ENCODE measurements at places on chromosomes 6 and 20.
A peak's percentile ranks its signal among the peaks of the same experiment; 100 is the strongest.

DNA sequence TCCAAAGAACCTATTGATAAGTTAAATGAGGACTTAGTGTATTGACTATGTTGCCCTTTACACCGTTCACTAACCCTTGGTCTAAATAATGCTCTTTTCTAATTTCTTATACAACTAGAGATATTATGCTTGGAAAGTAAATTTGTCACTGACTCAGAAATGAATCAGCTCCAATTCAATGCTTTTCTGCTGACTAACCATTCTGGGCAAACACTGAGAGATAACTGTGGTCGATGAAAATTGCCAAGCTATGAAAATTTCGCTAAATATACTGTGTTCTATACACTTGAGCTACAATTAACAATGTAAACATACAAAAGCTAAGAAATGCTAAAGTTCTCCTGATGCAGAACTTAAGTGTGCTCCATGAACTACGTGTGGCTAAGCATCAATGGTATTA, 23.1 kb upstream of the FBXO9 start:
- no peak for DNase-seq

DNA sequence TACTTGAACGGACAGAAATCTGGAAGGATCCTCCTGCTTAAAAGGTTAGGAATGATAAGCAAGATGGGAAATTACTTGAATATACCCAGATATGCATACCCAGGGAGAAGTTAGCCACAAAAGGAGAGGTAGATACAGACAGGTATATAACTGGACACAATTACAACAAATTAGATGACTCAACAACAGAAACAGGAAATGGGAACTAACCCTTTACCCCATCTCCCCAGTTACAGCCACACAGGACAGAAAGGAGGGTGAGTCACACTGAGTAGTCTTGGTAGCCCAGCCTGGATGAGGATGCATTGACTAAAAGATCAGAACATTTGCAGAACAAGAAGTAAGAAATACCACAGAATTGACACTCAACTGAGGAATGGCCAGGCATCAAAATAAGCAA, 61.2 kb downstream of the C6orf52 start:
- no peak for DNase-seq

DNA sequence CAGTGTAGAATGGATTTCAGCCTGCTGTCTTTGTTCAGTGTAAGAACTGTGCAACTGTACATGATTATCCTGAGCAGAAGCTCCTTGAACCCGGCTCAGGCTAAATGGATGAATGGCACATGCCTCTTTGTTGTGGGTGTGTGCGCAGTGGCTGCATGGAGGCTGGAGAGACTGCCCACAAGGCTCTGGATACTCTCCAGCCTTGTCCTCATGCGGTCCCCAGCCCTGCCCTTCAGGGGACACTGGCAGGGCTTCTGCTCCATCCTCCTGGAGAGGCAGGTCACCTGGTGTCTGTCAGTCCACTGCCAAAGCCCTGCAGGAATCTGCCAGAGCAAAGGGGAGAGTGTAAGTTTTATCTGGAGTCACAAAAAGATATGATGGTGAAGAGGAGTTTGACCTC, 241.7 kb upstream of the EXOC2 start:
- DNase-seq = no peak

DNA sequence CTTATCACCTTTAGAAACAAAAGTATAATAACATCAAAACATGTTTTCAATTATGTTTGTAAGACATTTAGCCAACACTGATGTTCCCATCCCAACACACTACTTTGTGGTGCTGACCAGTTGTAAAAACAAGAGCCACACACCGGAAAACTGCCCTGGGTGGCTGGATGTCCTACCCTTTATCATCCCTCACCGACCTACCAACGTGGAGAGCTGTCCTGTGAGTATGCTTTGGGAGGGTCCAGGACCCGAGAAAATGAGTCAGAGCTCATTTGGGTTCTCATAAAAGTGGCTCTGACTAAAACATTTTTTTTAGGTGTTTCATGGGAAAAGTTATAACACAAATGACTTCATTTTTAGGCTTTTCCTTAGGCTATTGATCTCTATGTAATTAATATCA, 29.3 kb upstream of the CTAGE9 start:
- DNase-seq = no peak

DNA sequence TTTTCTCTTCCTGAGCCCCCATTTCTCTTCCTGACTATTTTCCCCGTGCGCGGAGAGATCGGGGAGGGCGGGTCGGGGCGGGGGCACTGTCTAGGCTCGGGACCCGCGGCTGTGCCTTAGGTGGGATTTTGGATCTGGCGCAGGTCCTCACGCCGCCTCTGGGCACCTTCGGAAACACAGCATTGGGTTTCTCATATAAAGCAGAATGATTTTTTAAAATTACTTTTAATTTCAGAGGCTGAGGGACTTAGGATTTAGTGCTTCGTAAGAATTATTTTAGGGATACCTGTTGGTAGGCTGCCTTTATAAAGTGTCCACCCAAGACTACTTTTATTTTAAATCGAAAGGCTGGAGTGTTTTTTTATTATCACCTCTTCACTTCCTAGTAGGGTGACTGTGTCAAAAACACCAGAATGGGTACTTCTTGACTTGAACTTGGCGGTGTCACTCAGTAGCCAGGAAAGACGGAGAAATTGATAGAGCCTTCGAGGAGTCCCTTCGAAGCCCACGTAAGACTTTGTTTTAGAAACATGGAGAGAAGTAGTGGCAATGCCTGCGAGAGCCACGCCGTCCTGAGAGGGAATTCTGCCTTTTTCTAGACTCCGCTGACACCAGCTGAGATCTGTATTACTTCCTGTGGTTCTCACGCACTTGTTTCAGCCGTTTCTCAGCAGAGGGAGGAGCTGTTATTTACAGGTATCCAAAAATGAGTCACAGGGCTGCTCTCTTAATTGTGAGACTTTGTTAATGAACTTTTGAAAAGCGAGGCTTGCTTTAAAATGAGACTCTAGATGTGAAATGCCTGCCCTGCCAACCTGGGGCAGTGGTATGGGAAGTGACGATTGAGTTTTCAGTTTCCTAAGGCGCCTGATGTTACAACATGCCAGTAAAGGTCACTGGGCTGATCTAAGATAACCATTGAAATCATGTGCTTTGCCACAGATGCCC, 667 bp downstream of the STX11 start:
- no peak for DNase-seq

GRCh38 chr6:34493344-34493743, 27.5 kb downstream of the PACSIN1 start:
- no peak for DNase-seq

- DNase-seq = no peak
These were observed 401.2 kb upstream of the SULF2 start for GRCh38 chr20:48186447-48186846.

- no peak for DNase-seq
These were observed at the start of gene SYCP2 for GRCh38 chr20:59933296-59933848. Gene SYCP2, minus strand, starts transcription at chr20:59933637. Its CDS starts 11,224 bp downstream, at chr20:59922413.

DNA sequence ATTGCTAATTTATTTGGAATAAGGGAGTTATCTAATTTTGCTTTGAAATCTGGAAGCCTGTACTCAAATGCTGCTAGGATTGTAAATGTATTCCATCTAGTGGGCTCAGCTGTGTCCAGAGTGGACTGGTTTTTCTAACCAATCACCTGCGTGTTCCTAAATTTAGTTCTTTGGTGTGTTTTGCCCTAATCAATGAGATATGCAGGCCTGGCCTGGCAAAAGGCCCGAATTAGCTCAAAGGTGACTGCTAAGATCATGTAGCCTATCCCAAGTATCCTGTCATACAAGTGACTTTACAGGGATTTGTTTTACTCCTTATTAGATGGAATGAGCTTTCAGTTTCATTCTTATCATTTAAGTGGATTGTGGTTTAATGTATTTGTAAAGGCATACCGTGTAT, 51.3 kb upstream of the ARMC2 start:
- DNase-seq = no peak

DNA sequence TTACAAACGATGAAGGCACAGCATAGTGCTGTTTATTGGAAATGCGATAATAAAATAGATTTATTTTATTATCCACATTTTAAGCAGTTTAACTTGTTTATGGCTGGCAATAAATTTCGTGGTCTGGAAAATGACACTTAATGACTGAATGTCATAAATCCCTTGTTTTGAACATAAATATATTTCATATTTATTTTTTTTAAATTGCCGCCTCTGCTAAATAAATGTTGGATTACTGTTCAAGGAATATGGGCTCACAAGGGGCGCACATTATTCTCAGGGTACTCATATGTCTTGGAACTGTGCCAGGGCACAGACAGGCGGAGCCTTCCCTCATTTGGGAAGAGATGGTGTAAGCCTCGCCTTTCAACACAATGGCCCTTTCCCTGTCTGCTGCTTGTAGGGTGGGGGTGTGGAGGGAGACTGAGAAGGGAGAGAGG, 134.3 kb downstream of the PXDC1 start:
- DNase-seq = no peak

DNA sequence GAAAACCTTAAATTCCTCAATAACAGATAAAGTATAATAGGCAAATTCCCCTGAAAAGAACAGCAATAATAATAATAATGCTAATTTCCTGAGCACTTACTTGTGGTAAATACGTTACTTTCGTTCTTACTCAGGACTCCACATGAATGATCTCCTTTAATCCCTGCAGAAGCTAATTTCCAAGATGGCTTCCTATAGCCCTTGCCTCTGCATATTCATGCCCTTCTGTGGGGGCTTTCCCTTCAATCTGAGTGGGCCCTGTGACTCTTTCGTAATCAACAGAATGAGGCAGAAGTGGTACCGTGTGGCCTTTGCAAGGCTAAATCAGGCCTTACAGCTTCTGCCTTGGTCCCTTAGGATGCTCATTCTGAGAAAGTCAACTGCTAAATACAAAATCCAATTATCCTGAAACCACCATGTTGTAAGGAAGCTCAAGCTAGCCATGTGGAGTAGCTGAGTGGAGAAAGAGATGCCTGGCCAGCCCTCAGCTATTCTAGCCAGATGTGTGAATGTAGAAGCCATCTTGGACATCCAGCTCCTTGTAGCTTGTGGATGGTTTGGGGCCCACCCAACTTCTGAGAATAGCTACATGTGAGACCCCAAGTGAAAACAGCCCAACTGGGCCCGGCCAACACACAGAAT, 50.5 kb downstream of the MCUR1 start:
- no peak for DNase-seq

DNA sequence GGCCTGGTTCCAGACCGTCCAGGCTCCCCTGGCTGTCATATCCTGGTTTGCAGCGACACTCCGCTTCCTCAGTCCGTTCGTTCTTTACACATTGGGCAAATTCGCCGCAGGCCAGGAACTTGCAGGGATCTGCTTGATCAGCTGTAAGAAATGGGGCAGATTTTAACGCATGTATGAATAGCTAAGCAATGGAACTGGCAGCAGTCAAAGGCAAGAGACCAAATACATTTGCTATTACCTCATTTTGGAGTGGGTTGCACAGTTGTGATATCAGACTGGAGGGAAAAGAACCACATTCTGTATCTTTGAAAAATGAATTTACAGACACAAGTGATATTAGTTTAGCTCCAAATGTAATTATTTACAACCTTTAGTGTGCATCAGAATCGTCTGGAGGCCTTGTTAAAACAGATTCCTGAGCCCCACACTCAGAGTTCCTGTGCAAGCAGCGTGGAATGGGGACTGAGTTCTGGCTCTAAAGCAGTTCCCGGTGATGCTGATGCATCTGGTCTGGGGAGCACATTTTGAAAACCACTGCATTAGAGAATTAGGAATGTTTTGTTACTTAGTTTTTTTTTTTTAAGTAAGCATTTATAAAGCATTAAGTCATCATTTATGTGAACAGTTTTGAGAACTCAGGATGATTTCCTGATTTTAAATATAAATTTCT, 141.3 kb downstream of the IMPG1 start:
- DNase-seq = no peak

DNA sequence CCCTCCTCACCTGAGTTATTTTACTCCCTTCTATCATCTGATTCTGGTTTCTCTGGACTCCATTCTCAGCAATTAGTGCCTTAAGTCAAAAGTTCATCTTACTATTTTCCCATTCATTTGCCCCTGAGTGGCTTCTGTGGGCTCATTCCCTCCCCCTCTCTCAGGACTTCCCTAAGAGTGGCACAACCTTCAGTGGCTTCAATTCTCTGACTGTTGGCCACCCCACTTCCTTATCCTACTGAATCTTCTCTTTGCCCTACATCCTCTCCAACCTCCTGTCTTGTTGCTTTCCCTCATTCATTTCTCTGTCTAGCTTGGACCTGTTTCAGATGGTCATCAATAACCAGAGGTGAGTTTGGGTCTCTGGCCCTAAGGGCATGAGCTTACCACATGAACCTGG, 61.1 kb upstream of the GLP1R start:
- no peak for DNase-seq

DNA sequence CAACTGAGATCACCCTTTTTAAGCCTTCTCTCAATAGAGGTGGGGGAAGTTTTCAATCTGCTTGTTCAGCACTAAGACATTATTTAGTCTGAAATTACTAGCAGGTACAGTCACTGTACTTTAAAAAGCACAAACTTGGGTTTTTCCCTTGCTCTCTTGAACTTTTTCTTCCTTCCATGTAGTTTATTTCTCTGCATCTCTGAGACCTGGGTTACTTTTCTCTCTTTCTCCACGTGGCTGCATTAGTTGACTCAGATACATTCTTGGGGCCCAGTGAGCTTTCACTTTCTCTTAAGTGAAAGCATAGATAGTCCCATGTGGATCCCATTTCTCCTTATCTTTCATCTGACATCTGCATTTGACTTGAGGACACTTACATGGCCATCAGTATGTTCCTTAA, 433.9 kb upstream of the MAP3K7 start:
- DNase-seq = no peak

DNA sequence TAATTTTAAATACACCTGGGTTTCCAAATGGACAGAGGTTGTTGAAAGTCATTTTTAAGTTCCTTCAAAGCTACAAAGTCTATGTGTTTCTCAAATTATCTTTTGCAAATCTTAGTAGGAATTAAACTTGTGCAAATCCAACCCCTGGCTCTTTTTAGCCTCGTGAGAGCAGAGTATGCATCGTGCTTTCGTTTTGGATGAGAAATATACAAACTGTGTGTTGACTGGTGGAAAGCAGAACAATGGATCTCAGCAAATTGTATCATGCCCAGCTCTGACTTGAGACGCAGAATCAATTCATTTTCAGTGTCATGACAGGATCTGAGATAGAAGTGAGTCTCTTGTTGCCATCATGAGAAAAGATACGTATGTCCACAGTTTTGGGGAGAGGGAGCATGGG, 542.4 kb upstream of the FLRT3 start:
- DNase-seq = no peak

GRCh38 chr20:45963059-45964005, 8.7 kb downstream of the ZNF335 start:
- peak; percentile 11 for DNase-seq
